ENCODE measurements at places on chromosomes 3 and 15.

GRCh38 chr3:123112232-123112631 is 45.4 kb downstream of the PDIA5 start:
- DNase-seq = no peak

GRCh38 chr15:74042603-74043424 is 39.5 kb downstream of the GOLGA6A start:
- DNase-seq = no peak

DNA sequence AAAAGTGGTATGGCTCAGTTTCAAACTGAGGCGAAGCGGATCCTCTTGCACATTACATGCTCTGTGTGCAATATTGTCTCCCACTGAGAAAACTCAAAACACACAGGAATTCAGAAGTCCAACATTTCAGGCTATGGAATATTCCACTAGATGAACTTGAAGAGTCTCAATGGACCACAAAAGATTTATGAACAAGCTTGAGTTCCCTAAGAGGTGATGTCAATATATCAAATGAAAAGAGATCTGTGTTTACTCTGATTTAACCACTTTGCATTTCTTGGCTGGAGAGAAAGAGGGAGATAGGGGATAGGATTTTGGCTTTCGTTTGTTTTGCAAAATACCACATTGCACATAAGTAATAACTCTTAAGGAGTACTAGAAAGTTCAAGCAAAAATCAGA is 20.3 kb downstream of the PDZRN3 start:
- no peak for DNase-seq

DNA sequence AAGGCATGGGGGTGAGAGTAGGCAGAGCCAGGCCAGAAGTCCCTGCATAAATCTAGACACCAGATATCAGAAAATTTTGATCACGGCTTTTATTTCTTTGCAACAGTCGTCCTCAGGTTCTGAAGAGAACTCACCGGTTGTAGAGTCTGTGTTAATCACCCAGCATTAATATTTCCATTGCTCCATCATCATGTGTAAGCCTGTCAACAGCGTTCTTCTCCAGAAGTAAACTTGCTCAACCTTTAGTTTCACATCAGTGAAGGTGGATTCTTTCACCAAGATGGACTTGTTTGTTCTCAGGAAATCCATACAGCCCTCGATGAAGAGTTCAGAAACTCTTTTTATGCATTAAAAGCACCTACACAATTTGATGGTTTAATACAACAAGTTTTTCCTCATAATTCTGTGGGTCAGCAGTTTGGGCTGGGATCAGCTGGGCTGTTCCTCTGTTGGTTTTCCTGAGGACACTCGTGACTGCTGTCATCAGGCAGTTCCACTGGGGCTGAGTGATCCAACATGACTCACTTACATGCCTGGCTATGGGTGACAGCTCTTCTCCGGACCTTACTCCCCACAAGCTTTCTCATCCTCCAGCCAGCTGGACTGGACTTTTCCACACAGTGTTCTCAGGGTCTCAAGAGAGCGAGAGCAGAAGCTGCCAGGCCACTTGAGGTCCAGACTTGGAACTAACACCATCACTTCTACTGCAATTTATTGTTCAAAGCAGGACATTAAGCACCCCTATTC is 303.4 kb downstream of the ZNF621 start:
- DNase-seq = no peak

GRCh38 chr3:62048577-62048976 is 324.8 kb downstream of the FEZF2 start:
- no peak for DNase-seq
